Non-pigmented ciliary epithelial cell (primary cell): ENCODE measurements at places on chromosomes 11 and 22.

DNA sequence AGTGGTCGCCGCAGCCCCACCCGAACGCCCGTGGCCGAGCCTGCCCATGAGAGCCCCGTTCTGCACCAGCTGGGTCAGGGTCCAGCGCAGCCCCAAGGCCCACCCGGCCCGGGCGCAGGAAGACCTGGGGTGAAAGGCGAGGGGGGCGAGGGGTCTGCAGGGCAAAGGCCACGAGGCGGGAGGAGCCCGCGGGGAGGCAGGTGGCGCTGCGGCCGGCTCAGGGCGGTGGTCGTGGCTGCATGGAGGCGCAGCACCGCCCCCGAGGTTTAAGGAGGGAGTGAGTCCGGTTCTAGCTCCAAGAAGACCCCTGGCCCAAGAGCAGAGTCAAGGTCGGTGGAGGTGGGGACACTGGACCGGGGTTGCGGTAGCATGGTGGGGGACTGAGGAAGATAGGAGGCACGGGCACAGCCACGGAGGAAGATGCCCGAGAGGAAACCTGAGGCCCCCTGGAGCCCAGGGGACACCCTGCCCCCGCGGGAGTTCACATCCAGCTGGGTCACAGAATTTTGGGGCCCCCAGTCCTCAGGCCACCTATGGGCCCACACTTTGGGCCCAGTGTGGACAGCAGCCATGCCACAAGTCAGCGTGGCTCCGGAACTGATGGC, 514 bp upstream of the HDAC10 start:
- no peak for DNase-seq

GRCh38 chr22:32079130-32080089, 36.3 kb downstream of the SLC5A1 start:
- DNase-seq = peak; percentile 64

GRCh38 chr11:61769169-61769920, 16.9 kb downstream of the MYRF start:
- peak; percentile 19 for DNase-seq

- DNase-seq = no peak
Observed at GRCh38 chr22:20036084-20036482, 15.2 kb downstream of the TANGO2 start.

- no peak for DNase-seq
Observed at GRCh38 chr11:69398529-69399492, 82.7 kb upstream of the LINC01488 start.

DNA sequence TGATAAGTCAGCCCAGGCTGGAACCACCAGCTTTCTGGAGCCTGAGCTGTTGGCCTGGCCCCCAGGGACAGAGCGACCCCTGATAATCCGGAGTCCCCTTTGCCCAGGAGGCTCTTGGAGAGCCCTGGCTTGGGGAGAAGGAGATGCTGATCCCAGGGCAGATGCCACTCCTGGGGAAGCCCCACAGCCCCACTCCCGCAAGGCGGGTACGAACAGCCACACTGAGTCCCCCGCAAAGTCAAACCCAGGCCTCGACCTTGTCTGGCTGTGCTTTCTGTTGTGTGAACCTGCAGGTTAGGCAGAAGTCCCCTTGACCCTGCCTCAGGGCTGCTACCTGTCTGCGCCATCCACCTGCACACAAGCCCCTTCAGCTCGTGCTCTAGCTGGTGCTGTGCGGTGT, 108.0 kb downstream of the KCNQ1OT1 start:
- DNase-seq = no peak

DNA sequence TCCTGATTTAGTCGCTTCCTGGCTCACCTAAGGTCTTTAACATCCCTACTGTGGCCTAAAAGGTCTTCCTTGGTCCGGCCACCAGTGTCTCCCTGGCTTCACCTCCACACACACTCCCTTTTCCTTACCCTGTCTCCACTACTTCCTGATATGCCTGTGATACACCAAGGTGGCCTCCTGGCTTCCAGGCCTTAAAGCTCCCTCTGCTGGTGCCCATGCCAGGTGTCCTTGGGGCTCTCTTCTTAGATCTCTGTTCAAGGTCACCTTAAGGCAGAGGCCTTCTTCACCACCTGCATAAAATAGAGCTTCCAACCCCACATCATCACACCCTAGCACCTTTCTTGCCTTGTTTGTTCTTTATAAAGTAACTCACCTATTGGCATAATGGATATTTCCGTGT, 787.7 kb downstream of the NTM start:
- DNase-seq = no peak

DNA sequence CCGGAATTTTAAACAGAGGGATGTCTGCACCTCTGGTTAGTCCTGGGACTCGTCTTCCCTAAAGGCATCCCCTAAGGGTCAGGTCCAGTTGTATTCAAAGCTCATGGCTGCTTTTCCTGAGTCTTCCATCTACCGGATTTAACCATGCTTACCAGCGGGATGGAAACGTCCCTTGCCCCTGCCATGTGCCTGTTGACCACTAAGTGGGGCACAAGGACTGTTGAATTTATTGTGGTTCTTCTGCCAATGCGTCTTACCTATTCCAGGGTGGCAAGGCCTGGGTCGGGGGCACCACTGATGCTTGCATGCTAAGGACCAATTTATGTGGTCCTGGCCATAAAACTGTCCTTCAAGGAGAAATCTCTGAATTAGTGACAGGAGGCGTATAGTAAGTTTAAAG, 25.6 kb downstream of the ANKRD42 start:
- DNase-seq = no peak

DNA sequence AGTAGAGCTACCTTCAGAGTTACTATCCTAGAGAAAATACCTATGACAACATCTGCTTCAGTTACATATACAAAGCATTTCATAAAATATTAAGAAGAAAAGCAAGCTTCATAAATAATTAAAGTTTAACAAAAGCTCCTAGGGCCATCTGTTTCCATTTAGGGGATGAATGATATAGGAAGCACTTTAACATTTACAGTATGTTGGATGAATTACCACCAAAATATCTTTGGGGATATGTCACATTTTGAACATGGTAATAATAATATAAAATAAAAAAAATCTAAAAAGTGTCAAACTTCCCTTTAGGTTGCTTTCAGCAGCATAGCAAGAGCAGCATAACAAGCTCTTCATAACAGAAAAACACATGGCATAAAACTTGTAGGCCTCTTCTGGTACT, 104.6 kb downstream of the ATG16L2 start:
- DNase-seq = no peak

- no peak for DNase-seq
Observed at GRCh38 chr11:1307998-1308742, 1.3 kb downstream of the TOLLIP start.

DNA sequence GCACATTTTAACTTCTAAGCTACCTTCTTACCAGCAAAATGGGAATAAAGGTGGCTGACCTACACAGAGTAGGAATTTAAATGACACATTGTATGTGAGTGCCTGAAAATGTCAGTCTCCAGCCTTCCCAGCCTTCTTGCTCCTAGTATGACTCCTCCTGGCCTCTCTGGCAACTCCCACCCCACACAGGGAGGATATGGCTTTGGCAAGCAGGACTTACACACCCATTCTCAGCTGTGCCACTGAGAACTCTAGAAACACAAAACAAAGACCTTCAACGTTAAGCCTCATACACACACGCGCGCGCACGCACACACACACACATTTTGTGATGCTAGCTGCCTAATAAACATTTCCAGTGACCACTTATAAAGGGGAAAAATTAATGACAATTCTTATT, 65.8 kb downstream of the PACSIN2 start:
- no peak for DNase-seq

- no peak for DNase-seq
Observed at GRCh38 chr11:128983023-128983422, 40.4 kb upstream of the TP53AIP1 start.

DNA sequence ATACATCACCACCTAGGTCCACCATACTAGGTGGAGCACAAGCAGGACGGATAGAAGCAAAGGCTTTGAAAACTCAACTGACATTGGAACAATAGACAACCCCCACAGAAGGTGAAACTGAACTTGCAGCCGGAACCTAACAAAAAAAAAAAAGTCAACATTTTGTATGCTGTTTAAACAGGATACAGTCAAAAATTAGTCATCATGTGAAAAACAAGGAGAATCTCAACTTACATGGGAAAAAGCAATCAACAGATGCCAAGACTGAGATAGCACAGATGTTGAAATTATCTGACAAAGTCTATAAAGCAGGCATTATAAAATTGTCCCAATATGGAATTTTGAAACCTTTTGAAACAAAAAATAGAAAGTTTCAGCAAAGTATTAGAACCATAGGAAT, 123.8 kb downstream of the RAB38 start:
- DNase-seq = no peak

- no peak for DNase-seq
Observed at GRCh38 chr11:29296680-29297079, 720.1 kb downstream of the KCNA4 start.

- no peak for DNase-seq
Observed at GRCh38 chr11:18485913-18486528, 30.4 kb downstream of the LDHAL6A start.

DNA sequence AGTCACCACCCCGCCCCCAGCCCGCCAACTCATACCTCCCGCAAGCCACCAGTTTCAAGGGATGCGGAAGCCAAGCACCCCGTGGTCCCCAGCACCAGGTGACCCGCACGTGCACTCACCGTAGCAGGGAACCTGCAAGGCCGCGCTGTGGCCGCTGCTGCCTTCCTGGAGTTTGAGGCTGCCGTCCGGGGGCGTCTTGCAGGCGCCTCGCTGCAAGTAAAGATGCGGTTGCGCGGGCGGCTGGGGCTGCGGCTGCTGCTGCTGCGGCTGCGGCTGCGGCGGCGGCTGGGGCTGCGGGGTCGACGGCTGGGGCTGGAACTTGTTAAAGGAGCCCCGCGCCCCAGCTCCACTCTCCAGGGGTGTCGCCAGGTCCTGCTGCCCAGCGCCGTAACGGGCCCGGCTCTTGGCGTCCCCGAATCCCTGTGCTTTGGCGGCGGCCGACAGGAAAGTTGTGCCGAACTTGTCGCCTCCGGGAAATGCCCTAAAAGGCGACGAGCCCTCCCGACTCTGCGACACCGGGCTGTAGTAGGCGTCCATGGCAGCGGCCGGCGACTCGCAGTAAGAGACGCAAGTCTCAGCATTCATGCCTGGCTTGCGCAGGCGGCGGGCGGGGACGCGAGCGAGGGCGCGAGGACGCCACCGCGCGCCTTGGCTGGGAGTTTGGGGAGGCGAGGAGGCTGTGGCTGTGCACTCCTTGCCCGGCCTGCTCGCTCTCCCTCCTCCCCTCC, at the start of gene ALX4:
TSS of gene ALX4 (minus strand) at position 662 of the 728 bp plus-strand sequence. CDS start at position 585, 77 bp downstream.
- no peak for DNase-seq

DNA sequence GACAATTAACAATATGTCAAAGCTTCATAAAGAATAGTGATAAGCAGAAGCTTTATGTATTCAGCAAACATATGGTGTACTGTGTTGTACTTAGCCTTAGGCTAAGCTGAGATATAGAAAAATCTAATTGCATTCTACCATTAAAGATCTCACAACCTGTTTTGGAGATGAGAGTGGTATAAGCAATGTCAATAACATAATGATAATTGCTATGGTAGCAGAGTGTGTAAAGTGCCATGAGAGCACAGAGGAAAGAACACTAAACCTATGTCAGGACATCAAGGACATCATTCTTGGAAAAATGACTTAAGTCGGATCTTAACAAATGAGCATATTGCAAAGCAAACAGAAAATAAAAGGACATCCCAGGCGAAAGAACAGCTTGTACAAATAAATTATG, 28.6 kb upstream of the ANGPTL5 start:
- no peak for DNase-seq

- no peak for DNase-seq
Observed at GRCh38 chr11:2390091-2390724, 10.3 kb upstream of the TSSC4 start.

GRCh38 chr22:30392661-30393321, 4.0 kb upstream of the SEC14L2 start:
- DNase-seq = no peak

- no peak for DNase-seq
Observed at GRCh38 chr11:101508370-101508769, 75.4 kb downstream of the TRPC6 start.

- no peak for DNase-seq
Observed at GRCh38 chr22:28379075-28379779, 300.4 kb downstream of the TTC28 start.

GRCh38 chr11:93219440-93219839, 21.6 kb upstream of the SLC36A4 start:
- no peak for DNase-seq

DNA sequence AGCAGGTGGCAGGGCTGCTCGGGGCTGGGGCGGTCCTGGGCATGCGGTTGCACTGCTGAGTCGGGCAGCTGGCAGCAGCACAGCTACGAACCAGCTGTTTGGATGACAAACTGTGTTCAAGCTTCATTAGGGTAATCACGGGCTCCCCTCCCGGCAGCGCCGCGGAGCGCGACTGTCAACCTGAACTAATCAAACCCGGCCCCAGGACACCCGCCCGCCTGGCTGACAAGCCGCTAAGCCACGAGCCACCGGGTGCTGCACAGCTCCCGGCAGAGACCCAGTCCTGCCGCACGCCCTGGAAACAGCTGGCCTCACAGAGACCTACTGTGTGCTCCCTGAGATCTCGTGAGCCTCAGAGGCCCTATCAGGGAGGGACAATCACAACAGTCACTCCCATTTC, 60.6 kb upstream of the TCF20 start:
- no peak for DNase-seq

GRCh38 chr22:25365491-25366261, 146.2 kb downstream of the CRYBB2 start:
- no peak for DNase-seq

- no peak for DNase-seq
Observed at GRCh38 chr22:49269928-49270327, 557.7 kb downstream of the BRD1 start.

DNA sequence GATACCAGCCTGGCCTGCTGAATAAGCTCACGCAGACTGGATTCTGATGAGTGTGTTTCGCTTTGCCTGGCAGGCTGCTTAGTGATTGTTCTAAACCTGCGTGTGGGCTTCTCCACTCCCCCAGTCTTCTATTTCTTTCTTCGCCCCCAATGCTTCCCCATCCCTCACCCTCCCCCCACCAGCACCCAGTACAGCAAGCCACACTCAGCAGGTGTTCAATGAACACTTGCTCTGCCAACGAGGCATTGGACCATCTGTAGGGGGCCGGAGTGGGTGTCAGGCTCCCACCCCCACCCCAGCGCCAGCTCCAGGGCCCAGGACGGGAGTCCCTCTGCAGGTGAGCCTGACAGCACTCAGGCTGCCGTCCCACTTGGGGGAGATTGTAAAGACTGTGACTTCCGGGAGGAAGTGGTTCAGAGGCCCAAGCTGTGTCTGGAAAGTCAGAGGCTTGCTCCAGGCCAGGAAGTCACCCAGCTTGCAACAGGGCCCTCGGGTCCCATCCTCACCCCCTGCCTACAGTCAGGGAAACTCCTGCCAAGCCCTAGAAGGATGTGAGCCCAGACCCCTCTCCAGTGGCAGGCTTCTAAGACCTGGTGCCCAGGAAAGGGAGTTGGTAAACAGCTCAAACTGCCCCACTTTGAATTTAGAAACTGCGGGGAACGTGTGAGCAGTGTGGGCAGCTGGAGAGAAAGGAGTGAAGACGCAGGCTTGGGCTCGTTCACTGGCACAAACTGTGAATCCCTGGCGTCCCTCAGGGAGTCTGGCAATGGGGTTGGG, 66.3 kb upstream of the PRDM11 start:
- no peak for DNase-seq

DNA sequence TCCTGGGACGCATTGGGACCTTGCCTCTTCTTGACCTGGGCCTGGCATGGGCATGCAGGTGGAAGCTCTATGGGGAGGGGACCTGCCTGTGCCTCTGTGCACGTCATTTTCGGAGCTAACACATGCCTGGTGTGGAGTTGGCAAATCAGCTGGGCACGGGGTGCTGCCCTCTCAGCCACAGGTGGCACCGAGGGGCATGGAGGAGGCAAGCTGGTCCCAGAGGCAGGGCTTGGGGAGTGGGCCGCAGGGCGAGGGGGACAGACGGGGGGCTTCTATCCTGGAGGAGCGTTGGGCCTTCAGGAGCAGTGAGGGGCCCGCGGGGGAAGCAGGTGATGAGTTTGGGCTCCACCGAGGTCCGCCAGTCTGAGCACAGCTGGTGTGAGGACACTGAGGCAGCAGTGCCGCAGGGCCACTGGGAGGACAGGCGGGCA, 362.0 kb downstream of the TBC1D22A start:
- DNase-seq = no peak
